HS-27A (cell line): ENCODE measurements at places on chromosomes 5 and 9.

GRCh38 chr5:168675883-168676408 is 96.8 kb upstream of the PANK3 start:
- no peak for DNase-seq

DNA sequence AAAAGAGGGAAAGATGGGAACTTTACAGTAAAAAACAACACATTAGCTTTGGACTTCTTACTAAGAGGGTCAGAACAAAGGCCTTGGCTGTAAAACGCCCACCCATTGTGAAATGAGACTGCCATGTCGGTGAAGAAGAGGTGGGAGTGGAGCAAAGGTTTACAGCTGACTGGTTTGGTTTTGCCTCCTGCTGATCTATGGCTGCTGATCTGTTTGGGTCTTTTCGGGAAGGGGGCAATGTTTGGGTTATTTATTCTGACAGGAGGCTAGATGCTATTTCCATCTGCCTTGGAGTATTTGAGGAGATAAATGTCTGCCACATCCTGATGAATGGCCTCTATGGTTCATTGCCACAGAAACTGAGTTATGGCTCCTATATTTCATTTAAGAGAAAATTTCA is 408.7 kb downstream of the TLE4 start:
- no peak for DNase-seq

- peak; percentile 40 for DNase-seq
These were observed 224.3 kb downstream of the AOPEP start for GRCh38 chr9:94950579-94951323.

DNA sequence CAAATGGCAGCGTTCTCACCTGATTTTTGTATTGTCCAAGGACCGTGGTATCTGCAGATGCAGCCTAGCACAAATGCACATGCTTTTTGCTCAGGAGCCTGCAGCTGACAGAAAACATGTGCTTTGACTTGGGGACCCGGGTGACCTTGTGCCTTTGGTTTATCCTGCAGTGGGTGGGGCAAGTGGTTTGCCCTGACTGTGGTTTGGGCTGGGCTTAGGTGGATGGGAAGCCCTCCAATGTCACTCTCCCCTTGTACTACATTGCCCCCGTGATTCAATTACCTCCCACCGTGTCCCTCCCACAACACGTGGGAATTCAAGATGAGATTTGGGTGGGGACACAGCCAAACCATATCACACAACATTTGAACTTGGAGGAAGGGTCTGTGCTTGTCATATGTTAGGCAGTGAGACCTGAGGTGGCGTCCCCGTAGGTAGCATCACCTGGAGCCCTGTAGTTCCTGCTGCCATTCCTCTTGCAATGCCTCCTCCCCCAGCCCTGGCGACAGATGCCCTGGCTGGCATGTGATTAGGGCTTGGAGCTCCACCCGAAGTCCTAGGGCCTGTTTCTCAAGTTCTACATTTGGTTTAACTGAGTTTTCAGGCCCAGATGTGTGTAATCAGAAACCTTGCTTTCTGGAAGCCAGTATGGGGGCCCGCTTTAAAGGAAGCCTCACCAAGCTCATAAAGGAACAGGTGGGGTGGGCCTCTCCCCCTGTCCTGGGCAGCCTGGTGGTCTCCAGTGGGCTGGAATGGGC is 2.1 kb downstream of the ANKRD33B start:
- no peak for DNase-seq

- DNase-seq: no peak
These were observed 219.2 kb downstream of the AGTPBP1 start for GRCh38 chr9:85522459-85523092.

GRCh38 chr5:135379046-135379654 is 19.9 kb downstream of the MACROH2A1 start:
- DNase-seq: no peak

- DNase-seq: no peak
These were observed 2.2 kb downstream of the THBS4 start for GRCh38 chr5:80037366-80037765.

DNA sequence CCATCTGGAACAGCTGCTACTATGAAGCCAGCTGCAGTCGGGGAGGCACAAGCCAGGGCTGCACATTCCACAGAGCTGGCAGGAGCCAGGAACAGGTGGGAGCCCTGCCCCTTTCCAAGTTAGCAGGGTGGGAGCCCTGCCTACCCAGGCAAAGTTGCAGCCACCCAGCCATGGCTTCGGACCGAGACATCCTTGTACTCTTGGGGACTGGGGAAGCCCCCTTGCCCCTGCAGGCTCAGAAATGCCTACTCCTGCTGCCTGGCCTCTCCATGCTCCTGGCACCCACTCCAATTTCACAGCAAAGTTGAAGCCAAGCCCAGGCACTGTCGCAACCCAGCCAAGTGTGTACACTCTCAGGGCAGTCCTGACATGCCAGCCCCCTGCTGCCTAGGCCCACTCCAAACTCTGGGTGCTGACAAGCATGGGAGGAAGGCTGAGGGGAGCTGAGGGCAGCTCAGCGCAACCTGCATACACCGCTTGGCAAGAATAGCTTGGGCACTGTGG is 165.1 kb downstream of the RNF180 start:
- no peak for DNase-seq
